Umbilical cord (tissue), 2 donors: ENCODE measurements at places on chromosomes 4 and X. TPM values are rescaled to one million over a fixed set of nuclear protein-coding genes. Genes with fewer than 3 reads are reported as not detected.

Gene BBS12
- total RNA-seq: 2.4 TPM

Gene NPNT
- 62.1 TPM for total RNA-seq

Gene GAGE2A
- total RNA-seq: not detected

Gene CSN2
- not detected for total RNA-seq

Gene BLOC1S4
- total RNA-seq: 17.1 TPM

Gene CSAG3
- total RNA-seq: not detected

DNA sequence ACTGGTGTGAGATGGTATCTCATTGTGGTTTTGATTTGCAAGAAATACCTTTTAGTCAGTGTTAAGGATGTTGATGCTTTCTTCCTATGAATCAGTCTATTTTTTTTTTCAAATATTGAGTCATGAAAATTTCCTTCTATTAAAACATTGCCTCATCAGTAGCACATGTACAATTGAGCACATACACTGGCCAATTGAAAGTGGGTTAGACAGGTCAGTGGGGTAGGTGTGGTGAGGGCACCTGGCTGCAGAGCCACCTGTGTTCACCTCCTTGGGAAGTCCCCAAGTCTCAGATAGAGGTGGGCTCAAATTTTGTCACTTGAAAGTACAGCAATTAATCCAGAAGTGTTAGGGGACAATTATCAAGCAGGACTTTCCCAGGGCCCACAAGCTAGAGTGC is 243.7 kb downstream of the SPRY1 start:
- DNase-seq: no peak

- no peak for DNase-seq
Measured at GRCh38 chrX:154829926-154830442, 4.5 kb downstream of the SMIM9 start.

- DNase-seq: no peak
Measured at GRCh38 chrX:34770511-34770910, 113.4 kb upstream of the TMEM47 start.

DNA sequence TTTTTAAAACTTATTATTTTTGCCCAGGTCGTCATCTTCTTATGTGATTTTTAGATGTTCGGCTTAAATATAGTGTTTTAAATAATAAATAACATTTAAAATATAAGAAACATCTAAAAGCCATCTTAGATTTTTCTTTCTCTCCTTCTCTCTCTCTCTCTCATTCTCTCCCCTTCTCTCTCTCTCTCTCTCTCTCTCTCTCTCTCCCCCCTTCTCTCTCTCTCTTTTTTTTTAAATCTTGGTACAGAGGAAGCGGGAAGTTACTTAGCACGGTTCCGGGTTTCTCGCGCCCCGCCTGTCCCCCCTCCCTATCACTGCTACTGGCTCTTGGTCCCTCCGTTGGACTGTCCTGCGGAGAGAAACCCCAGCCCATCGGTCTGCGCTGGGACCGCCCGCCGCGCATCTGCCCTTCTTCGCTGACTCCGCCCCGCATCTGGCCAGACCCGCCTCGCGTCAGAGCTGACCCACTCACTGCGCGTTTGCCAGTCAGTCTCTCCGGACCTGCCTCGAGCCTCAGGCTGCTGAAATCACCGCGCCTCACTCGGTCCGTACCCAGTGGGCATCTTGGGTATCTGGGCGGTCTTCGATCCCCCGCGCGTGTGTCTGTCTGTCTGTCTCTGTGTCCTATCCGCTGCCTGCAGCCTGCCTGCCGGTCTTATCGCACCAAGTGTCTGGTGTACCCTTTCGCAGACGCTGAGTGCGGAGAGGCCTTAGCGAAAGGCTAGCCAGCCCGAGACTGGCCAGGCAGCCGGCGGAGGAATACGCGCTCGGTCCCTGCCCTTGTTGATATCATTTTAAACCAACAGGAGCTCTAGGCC is at the start of gene PABPC5:
Gene PABPC5 (plus strand): TSS at position 489 of the 818 bp plus-strand sequence. CDS start 739 bp downstream, outside the sequence.
- DNase-seq: peak; percentile 90

DNA sequence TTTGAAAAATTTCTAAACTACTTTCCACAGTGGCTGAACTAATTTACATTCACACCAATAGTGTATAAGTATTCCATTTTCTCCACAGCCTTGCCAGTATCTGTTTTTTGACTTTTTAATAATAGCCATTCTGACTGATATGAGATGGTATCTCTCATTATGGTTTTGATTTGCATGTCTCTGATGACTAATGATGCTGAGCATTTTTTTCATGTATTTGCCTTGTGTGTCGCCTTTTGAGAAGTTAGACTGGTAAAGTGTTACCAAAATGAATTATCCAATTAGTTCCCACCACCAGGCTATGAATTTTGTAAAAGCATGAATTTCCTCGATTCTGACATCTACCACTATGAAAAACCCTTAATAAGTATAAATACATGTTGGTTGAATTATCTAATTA is 242.2 kb upstream of the GK2 start:
- DNase-seq: no peak

DNA sequence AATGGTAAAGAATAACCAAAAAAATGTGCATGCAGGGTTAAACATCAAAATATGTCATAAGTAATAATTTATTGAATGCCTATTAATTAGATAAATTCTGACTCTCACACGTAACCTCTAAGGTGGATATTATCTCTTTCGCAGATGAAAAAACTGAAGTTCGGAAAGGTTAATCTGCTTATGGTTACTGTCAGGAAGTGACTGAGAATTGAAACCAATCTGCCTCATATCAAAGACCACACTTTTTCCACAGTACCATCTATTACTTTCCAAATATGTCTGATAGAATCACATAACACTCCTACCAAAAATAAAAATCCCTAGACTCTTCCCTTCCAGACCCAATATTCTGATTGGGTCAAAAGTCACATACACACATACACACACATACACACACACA is 6.2 kb downstream of the CHIC2 start:
- DNase-seq: no peak

- DNase-seq: no peak
Measured at GRCh38 chr4:174503079-174503715, 19.1 kb downstream of the HPGD start.

GRCh38 chrX:68415316-68415715 is 18.0 kb downstream of the OPHN1 start:
- no peak for DNase-seq
